Occipital lobe (tissue), 3 donors: ENCODE measurements at places on chromosomes 5 and 9.

DNA sequence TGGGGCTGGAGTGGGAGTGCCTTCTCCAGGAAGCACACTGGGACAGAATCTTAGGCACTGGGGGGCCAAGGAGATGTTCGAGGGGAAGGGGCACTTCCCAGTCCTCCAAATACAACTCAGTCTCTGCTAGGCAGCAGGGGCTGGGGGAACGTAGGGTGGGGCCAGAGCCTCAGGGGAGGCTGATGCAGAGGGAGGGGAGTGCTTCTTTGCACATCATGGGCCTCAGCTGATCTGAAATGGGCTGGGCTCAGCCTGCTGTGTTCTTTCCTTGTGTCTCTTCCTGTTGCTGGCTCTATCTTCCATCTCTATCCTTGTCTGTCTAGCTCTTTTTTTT lies 15.6 kb downstream of the PSD2 start:
- DNase-seq = no peak

DNA sequence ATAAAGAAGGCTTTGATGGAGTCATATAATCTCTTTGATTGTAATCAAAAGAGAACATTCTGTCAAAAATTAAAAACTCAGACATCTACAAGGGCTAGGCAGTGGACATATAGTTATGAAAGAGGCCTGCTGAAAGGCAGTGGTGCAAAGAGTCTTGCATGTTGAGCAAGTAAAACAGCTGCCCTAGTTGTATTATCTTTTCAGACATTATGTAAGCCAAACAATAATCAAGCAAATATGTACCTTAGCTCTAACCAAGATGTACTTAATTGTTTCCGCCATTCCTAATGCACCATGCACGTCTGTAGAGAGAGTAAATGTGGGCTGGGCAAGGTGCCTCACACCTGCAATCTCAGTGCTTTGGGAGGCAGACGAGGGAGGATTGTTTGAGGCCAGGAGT lies 14.3 kb downstream of the GAPT start:
- no peak for DNase-seq

GRCh38 chr9:122261469-122261881 lies 3.2 kb downstream of the RBM18 start:
- no peak for DNase-seq

- DNase-seq = no peak
Observed at GRCh38 chr5:176740131-176740701, 70.1 kb upstream of the UNC5A start.

GRCh38 chr5:16588434-16589214 lies 28.2 kb downstream of the RETREG1 start:
- DNase-seq = no peak

GRCh38 chr5:126965061-126965475 lies 65.3 kb downstream of the MARCHF3 start:
- DNase-seq = no peak

DNA sequence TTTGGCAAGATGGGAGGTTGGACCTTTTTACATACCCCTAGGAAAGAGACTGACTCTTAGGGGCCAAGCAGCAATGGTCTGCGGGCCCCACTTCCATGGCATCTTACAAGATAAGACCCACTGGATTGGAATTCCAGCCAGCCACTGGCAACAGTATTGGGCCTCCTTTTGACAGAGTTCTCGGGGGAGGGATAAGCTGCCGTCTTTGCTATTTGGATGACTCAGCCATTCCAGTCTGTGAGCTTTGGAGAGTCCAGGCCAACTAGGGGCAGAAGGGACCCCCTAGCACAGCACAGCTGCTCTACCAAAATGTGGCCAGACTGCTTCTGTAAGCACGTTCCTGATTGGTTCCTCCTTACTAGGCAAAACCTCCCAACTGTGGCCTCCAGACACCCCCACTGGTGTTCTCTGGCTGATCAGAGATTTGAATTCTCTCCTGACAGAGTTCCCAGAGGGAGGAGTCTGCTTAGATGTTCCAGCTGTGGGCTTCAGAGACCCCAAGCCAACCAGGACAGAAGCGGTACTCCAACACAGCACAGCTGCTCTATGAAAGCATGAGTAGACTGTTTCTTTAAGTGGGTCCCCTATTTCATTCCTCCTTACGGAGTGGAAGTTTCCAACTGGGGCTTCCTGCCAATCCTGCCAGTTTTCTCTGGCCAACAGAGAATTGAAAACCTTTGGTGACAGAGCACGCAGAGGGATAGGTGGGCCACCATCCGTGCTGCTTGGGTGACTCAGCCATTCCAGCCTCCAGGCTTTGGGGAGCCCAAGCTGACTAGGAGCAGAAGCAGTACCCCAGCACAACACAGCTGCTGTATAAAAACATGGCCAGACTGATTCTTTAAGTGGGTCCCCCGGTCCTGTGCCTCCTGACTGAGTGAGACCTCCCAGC lies 672.1 kb upstream of the RIOK2 start:
- DNase-seq = no peak

DNA sequence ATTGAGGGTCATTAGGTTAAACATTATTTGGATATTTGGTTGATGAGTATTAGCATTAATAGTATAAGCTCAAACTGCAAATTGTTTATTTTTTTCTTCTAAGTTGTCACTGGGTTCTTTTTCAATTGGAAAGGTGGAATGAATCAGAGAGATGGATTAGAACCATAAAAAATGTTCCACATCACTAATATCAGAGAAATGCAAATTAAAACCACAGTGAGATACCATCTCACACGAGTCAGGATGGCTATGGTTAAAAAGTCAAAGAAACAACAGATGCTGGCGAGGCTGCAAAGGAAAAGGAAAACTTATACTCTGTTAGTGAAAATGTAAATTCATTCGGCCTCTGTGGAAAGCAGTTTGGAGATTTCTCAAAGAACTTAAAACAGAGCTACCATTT lies 122.8 kb downstream of the CCDC192 start:
- DNase-seq = no peak

- no peak for DNase-seq
Observed at GRCh38 chr9:106405871-106406435, 457.0 kb upstream of the ZNF462 start.

DNA sequence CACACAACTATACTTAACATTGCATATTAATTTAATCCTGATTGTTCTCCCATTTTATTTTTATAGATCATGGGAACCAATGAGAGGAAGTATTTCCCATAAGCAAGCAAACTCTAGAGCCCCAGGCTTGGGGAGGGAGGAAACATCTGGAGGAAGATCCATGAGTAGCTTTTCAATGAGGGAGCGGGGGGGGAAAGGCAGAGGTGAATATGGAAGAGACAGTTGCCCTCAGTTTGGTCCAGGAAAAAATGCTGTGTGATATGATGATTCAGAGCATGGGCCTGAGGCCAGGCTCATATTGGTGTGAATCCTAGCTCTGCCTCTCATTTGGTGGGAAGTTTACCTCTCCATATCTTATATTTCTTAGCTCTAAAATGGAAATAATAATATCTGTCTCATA lies 42.2 kb upstream of the ALDOB start:
- no peak for DNase-seq

DNA sequence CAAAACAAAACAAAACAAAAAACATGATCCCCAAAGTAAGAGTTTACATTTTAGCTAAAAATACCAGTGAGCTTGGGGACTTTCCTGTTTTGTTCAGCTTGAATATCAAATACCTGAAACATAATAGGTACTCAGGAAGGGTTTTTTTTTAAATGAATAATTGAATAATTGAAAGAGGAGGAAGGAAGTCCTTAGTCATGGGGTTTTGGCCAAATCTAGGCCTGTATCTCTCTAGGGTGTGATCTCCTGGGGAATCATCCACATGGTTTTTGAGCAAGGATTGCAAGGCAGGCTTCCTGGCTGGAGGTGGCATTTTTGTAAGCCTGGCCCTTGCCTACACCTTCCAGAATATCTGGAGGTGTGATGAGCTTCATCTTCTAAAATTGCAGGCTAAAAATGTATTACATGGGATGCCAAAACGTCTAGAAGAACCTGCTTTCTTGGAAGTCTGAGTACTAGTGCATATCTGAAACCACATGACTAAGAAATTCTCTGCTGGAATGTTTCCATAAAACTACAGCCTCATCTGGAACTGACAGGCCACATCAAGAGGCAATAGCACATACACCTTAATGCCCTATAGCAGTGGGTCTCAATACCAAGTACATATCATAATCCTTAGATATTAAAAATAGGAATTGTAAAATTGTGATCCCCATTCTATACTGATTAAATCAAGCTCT lies 10.4 kb downstream of the C9 start:
- no peak for DNase-seq

GRCh38 chr5:33287242-33287641 lies 153.5 kb upstream of the TARS1 start:
- DNase-seq = no peak

GRCh38 chr5:127936439-127936972 lies 147.1 kb upstream of the SLC12A2 start:
- no peak for DNase-seq
